ENCODE measurements at places on chromosomes 2 and 18. TPM values are rescaled to one million over a fixed set of nuclear protein-coding genes. Genes with fewer than 3 reads are reported as not detected.

Gene NT5C1B
- total RNA-seq = not detected

Gene MRPL53
- total RNA-seq = 76.4 TPM

Gene TCF7L1
- total RNA-seq = 7.1 TPM

Gene TP53I3
- total RNA-seq = 38.4 TPM

Gene SNED1
- not detected for total RNA-seq

Gene CTAGE1
- total RNA-seq = not detected

Measured in foreskin keratinocyte (primary cell).